ENCODE measurements at places on chromosomes 3 and 15.

DNA sequence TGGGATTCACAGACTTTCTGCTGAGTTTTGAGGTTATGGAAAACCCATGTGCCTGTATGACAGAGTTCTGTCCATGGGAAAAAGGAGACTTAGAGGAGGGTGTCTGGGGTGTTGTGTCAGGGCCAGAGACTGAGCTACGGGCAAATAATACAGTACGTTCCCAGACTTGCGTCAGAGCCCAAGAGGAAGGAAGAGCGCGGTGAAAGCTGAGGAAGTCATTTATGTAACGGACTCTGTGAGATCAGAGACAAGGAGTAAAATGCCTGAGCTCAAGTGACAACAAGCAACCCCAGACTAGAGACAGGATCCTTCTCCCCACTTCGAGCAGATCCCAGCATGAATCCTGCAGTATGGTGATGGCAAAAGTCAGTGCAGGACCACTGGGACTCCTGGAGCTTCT is 368.6 kb upstream of the MCTP2 start:
- no peak for DNase-seq

DNA sequence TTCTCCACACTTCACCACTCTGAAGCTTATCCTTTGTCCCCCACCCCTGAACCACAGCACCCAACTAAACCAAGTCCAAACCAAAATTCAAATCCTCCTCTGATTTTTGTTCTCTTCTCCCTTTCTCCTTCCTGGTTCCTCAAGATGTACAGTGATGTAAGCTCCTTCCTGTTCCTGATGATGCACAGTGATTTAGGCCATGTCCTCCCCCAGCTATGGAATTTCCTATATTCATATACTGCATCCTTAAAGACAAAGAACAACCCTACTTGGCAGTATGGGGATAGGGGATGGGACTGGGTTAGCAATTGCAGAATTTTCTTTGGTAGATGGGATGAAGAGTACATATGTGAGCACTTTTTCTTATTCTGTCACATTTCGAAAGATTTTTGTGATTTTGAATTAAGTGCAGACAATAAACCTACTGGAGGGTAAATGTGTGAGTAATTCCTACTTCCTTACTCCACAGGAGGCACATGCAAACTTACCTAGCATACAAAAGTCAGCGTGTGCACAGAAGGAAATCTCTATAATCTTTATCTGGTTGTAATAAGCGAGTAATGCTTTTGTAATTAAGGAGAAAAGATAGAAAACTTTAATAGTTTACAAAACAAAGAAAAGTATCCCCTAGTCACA is 125.0 kb downstream of the ANO10 start:
- DNase-seq, result no peak

- DNase-seq, result no peak
Measured at GRCh38 chr3:159882790-159883779, 105.5 kb upstream of the IL12A start.

DNA sequence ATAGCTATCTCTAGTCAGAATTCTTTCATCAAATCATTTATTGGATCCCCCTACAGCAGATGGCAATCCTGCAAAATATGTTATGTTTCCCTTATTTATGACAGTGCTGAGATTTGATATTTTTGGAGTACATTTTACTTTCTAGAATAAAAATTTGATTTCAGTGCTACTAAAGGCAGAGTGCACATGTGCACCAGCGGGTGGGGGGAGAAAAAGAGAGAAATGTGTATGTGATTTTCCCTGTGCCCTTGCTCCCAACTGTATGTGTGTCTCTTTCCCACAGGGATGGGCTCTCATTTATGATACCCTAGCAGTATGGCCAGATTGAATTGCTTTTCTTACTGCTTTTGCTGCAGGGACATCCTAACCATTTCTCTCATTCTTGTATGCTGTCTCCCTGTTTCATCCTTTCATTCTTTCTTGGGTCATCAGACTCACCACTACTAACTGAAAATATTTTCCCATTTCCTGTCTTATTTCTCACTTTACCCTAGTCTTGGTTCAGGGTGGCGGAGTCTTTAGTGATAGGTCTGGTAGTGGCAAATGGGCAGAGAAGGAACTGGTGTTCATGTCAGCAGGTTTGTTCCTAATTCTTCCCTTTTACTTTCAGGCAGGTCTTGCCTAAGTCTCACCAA is 140.7 kb downstream of the TCF12 start:
- no peak for DNase-seq

DNA sequence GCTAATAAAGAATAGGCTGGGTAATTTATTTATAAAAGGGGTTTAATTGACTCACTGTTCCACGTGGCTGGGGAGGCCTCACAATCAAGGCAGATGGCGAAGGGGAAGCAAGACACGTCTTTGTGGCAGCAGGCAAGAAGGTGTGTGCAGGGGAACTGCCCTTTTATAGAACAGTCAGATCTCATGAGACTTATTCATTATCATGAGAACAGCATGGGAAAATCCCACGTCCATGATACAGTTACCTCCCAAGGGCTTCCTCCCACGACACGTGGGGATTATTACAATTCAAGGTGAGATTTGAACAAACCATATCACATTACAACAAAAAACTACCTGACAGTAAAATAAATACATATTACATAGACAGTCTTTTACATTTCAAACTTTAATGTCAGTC is 414.9 kb downstream of the NAALADL2 start:
- DNase-seq, result no peak

DNA sequence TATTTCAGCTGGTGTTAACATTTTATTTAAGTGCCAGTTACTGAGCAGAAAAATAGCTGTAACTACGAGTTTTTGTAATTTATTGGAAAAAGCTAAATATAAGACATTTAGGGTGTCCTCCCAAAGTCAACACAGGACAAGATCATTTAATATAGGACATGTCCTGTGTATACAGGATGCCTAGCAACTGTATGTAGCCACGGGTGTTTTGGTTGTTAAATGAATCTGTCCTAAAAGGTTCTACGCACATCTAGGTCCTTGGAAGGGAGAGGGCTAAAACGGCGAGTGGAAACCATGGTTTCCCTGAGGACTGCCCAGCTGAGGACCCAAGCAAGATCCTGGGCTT is 565 bp upstream of the ZNF621 start:
- no peak for DNase-seq

GRCh38 chr3:14483286-14483685 is 56.9 kb downstream of the GRIP2 start:
- DNase-seq, result no peak

DNA sequence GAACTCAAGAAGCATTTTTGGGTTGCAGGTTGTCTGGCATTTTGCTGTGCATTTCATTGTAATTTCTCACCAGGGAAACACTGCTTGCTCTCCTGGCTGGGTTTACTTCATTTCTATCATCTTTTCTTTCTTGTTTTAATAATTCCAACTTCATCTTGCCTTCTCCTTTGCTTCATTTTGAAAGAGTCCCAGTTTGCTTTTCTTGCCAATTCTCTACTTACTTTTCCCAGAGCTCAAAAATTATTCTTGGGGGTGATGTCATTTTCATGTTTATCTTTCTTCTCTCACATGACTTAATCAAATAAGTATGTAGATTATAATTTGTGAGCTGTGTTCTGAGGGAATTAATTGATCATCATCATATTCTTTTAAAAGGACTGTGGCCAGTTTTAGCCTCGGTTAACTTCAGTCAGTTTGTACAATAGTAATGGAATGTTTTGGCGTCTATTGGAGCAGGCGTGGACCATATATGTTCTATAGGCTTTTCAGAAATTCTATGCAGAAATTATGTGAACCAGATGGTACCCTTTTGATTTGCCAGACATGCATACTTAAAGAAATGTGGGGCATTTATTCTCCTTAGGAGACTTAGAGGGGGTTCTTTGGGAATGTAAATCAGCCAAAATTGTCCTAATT is 30.1 kb downstream of the SH3GL3 start:
- DNase-seq, result no peak

- DNase-seq, result no peak
Measured at GRCh38 chr3:40427045-40427669, 30.0 kb upstream of the RPL14 start.

DNA sequence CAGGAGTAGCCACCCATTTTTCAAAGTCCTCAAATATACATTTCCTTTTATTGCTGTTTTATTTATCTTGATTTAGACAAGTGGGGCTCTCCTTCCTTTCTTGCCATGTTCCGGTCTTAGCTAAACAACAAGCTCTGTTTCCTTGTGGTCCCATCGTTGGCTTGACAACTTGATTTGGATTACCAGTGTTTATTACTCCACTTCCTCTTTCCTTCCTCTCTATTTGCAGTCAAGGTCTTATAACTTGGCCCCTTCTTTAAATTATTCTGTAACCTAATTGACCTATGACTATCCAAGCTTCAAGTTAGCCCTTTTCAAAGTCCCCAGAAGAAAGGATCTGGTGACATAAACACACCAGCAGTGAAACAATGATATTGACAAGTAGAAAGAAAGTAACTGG is 130.6 kb upstream of the STT3B start:
- no peak for DNase-seq

DNA sequence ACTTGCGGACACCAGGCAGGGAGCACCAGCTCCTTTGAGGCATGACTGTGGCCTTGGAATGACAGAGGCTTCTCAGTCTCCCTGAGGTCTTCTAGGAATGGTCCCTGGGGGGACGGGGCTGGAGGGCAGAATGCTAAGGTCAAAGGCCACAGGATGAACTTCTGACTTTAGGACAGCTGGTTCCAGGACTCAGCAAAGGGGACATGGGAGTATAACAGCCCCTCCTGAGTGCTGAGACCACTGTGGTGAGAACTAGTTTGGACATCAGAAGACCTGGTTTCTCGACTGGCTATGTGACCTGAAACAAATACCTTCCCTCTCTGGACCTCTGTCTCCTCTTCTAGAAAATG is 17.8 kb downstream of the ITGA11 start:
- DNase-seq, result no peak

DNA sequence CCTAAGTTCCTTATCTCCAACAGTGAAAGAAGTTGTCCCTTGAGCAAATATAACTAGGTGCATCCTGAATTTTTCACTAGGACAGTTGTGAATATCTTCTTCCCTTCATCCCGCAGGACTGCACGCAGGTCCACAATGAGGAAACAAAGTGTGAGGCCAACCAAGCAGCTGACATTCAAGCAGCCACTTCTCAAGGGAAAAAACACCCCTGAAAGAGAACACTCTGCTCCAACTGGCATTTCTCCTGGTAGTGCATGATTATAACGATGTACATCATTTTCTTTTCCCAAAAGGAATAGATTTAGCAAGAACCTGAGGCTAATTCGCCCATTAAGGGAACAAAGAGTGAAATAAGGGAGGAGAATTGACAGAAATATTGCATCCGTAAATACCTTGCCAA is 74.5 kb downstream of the ANXA2 start:
- no peak for DNase-seq

GRCh38 chr3:132522353-132522752 is 74.7 kb upstream of the ACKR4 start:
- no peak for DNase-seq

- DNase-seq, result no peak
Measured at GRCh38 chr3:14096742-14097141, 27.9 kb downstream of the CHCHD4 start.
